ENCODE measurements at places on chromosomes 4 and X.
A peak's percentile ranks its signal among the peaks of the same experiment; 100 is the strongest.

DNA sequence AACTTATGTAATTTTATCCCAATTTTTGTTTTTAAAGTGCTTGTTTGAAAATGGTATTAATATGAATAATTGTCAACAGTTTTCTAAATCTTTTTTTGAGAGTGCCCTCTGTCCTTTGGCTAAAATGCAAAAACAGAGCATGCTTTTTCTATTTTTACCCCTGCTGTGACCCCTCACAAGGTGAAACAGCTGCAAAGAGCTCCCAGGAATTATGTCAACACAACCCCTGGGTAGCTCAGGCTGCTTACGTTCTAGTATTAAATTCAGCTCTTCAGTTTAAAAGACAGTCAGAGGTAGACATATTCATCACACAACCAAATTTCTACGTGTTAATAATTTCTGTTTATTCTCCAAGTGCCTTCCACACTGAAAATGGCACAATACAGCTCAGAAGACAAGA, 367.5 kb downstream of the PRDM5 start:
- no peak for DNase-seq

DNA sequence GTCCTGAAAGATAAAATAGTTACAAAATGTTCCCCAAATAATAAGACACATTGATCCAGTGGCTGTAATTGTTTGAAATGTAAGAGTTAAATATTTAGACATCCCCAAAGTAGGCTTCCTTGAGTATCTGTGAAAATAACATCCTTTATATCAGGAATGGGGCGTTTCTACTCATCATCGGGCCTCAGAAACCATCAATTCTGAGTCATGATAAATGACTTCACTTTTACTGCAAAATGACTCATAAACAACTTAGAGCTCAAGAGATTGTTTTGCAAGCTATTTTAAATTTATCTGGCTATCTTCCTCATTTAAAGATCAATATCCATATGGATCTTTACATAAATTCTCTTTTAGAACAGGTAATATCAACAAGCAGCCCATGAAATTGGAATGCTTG, 369.4 kb upstream of the CNKSR2 start:
- DNase-seq, result no peak

DNA sequence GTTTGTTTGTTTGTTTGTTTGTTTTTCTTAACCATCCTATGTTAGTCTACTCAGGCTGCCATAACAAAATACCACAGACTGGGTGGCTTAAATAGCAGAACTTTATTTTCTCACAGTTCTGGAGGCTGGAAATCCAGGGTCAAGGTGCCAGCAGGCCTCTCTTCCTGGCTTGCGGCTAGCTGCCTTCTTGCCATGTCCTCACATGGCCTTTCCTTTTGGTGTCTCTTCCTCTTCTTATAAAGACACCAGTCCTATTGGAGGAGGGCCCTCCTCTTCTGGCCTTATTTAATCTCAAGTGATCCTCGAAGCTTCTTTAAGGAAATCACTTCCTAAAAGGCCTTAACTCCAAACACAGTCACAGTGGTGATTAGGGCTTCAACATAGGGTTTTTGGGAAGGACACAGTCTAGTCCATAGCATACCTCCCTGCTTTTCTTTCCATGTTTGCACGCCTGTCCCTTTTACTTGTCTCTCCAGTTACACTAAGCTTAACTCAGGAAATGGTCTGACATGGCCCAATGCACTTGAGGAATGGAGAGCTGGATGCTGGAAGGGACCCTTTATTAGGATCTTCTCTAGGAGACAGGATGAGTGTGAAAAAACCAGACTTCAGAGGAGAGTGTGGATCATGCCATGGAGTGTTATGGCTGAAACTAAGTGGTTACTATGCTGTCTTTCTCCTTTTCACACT, 36.0 kb upstream of the MGST2 start:
- DNase-seq, result no peak

DNA sequence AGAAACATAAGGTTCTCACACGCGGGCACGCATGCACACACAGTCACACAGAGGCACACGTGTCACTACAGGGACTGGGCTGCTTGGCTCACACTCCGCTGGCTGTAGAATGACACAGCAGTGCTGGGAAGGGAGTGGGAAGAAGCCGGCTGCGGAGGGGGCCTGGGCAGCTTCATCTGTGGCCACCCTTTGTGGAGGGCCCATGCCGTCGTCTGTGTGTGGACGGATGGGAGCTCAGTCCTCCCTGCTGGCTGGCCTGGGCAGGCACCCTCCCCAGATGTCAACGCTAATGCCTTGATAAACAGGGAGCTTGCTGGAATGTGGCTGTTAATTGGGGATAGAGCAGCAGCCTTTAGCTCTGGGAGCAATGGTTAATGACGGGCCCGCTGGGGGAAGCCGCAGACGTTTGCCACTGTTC, 621.1 kb downstream of the BCOR start:
- no peak for DNase-seq

DNA sequence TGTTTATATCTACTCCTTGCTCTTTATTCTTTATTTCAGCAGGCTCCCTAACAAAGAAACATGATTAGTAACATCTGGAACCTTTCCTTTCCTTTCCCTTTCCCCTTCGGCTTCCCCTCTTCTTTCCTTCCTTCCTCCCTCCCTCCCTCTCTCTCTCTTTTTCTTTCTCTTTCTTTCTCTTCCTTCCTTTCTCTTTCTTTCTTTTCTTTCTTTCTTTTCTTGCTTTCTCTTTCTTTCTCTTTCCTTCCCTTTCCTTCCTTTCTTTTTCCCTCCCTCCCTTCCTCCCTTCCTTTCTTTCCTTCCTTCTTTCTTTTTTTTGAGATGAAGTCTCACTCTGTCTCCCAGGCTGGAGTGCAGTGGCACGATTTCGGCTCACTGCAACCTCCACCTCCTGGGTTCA, 30.7 kb upstream of the RBMX start:
- no peak for DNase-seq

DNA sequence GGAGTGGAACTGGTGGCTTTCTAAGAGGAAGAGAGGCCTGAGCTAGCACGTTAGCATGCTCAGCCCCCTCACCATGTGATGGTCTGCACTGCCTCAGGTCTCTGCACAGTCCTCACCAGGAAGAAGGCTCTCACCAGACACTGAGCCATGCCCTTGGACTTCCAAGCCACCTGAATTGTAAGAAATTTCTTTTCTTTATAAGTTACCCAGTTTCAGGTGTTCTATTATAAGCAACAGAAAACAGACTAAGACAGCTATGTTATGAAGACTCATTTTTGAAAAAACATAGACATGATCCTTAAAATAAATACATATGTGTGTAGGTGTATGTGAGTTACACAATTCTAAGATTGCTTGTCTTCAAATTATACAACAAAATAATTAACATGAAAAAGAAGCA, 74.7 kb downstream of the CEP44 start:
- DNase-seq, result no peak

DNA sequence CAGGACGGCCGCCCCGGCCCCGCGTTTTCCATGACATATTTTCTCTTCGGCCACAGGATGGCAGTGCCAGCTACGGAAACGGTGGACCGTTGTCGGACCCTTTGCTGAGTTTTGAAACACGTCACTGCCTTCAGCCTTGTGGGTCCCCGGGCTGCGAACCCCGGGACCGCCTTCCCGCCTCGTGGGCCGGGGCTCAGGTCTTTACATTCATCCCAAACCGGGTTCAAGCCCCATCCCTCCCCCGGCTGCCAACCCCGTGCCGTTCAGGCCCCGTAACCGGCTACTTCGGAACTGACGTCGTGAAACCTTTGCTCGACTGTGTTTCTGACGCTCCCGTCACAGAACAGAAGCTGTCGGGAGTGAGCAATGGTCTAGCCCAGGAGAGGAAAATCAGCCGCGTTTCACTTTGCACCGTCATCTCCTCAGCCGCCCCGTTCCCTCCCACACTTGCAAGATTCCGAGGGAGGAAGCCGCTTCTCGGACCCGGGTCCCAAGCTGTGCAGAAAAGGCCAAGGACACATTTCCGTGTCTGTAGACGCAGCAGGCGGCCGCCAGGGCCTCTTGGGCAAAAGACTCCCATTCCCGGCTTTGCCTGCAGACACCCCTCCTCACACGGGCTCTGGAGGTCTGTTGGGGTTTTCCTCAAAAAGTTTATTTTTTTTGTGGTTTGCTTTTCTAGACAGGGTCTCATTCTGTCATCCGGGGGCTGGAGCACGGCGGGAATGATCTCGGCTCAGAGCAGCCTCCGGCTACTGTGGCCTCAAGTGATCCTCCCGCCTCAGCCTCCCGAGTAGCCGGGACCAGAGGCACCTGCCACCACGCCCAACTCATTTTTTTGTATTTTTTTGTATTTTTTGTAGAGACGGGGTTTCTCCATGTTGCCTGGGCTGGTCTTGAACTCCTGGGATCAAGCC, 41.4 kb upstream of the PPP2R3B start:
- DNase-seq, result no peak

DNA sequence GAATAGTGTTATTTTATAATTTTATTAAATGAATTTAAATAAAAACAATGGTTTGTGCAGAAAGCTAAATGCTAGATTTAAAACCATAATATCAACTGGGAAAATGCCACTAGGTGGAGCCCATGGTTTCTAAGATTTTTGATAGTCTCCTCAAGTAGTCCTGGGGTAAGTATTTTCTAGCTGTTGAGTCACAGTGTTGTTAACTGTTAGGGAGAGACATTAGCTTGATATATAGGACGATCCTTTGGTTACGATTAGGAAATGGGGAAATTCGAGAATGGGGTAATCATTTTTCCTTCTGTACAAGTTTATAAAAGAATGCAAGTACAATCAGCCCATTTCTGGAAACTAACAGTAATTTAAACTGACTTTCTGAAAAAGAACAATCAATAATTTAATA, 378.4 kb downstream of the ANKRD50 start:
- DNase-seq, result no peak

DNA sequence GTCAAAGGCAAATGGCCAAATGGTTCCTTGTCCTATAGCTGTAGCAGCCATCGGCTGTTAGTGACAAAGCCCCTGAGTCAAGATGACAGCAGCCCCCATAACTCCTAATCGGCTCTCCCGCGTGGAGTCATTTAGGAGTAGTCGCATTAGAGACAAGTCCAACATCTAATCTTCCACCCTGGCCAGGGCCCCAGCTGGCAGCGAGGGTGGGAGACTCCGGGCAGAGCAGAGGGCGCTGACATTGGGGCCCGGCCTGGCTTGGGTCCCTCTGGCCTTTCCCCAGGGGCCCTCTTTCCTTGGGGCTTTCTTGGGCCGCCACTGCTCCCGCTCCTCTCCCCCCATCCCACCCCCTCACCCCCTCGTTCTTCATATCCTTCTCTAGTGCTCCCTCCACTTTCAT, 3.8 kb upstream of the OPN1LW start:
- no peak for DNase-seq

- no peak for DNase-seq
These were observed 76.7 kb downstream of the MANBA start for GRCh38 chr4:102683881-102684609.

DNA sequence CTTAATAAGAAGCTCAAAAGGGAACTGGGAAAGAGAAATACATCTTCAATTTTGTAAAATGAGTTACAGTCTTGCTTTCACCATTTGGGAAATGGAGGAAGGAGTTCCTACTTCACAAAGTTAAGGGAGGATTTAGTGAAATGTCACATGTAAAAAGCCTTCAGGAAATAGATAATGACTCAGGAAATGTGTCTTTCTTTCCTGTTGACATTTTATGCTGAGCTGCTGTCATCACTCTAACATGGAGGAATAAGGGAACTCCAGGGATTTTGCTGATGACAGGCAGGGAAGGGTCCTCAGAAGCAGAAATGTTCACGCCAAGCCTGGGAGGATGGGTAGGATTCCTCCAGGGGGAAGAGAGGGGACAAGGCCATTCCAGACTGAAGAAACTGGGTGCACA, 251.1 kb downstream of the USP46 start:
- no peak for DNase-seq

DNA sequence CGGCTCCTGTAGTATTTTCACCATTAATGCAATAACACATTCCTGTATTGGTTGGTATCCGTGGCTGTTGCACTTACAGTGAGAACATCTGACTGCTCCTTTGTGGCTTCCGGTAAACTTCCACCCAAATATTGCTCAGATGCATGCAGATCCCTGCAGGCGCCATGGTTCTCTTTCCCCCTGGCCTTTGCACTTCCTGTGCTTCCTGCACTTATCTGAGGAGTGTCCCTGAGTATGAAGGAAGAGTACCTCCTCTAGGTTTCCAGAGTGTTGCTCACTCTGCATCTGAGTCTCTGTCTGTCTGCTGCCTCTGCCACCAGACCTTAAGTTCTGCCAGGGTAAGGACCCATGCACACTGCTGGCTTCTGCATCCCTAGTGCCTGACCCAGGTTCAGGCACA, 117.2 kb upstream of the SLC34A2 start:
- no peak for DNase-seq

GRCh38 chr4:84563002-84563401, 19.9 kb upstream of the CDS1 start:
- no peak for DNase-seq

GRCh38 chrX:13646154-13646549, 6.8 kb upstream of the TCEANC start:
- peak; percentile 5 for DNase-seq

DNA sequence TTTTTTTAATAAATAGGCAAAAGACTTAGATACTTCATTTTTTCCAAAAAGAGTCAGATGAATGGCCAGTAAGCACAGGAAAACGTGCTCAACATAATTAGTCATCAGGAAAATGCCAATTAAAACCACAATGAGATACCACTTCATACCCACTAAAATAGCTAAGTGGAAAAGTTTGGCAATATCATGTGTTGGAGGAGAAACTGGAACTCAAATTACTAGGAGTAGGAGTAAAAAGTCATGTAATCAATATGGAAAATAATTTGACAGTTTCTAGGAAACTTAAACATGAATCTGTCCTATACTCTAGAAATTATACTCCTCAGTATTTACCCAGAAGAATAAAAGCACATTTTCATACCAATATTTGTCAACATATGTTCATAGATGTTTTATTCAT, 449.8 kb downstream of the INPP4B start:
- no peak for DNase-seq

GRCh38 chr4:100935090-100935489, 412.2 kb downstream of the PPP3CA start:
- DNase-seq, result no peak

GRCh38 chrX:2500803-2501558, at the start of the genes DHRSX and ZBED1:
Gene DHRSX, minus strand, starts transcription at chrX:2500976. Its CDS starts 51 bp downstream, at chrX:2500925.
Gene ZBED1, minus strand, starts transcription at chrX:2500976. Its CDS starts 10,257 bp downstream, at chrX:2490719.
- no peak for DNase-seq

Data from T-helper 9 cell (primary cell).